ENCODE measurements at places on chromosomes 5 and 9. TPM values are rescaled to one million over a fixed set of nuclear protein-coding genes. Genes with fewer than 3 reads are reported as not detected.
A peak's percentile ranks its signal among the peaks of the same experiment; 100 is the strongest.

GRCh38 chr5:82794876-82795275 is 282.3 kb downstream of the TMEM167A start:
- no peak for DNase-seq

DNA sequence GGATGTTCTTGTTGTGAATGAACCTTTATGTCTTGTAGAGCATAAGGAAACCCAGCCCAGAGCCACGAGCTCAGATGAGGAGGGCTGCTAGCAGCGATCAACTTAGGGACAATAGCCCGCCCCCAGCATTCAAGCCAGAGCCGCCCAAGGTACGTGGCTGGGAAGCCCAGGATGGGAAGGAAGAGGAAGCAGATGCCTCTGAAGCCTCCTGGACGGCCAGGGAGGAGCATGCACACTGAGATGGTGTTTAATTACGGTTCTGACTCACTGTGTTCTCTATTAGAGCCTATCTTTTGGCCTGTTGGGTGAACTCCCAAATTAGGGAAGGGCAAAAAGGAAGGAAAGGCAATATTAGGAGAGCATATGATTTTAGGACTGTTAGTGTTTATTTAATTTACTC is 75.3 kb downstream of the TJP2 start:
- no peak for DNase-seq

DNA sequence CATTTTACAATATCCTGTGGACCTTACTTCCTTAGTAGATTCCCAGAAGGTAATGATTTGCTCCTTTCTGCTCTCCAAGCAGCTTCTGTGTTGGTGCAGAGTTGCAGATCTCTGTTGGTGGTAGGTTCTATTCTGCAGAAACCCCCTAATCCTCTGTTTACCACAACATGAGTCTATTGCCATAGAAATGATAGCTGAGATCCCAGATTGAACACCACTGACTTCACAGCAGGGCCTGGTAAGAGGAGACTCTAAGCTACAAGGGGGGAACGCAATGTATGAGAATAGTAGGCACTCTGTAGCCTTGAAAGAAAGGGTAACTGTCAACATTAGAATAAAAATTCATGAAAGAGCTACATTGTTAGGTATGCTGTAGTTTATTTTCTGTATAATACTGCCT is 59.5 kb downstream of the MUSK start:
- no peak for DNase-seq

DNA sequence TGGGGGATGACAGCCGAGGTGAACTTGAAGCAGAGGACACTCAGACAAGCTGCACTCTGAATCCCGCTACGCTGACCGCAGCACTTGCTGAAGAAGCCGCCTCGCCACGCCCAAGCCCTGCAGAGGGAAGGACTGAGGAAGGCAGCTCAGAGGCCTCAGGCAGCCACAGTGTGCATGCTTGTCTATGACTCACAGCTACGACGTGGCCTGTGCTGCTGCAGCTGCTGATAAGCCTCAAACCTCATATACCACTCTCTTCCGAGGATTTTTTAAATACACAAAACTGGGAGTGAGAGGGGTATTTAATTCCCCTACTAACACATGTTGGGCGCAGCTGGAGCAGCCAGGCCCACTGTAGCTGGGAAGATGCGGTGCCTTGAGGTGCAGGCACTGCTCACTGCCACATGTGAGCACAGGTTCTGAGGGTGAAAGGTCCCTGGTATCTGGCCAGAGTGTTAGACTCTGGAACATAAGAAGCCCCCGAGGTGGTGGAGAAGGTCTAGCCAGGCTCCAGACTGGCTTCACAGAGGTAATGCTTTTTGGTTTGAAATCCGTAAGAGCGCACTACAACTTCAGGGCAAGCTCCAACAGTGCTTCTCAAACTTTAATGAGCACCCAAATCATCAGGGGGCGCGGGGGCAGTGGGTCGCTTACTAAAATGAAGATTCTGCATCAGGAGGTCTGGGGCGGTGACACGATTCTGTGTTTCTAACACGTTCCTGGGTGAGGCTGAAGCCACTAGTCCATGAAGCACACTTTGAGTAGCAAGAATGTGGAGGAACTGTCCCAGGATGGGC is 196.8 kb downstream of the AUH start:
- DNase-seq = peak; percentile 88

DNA sequence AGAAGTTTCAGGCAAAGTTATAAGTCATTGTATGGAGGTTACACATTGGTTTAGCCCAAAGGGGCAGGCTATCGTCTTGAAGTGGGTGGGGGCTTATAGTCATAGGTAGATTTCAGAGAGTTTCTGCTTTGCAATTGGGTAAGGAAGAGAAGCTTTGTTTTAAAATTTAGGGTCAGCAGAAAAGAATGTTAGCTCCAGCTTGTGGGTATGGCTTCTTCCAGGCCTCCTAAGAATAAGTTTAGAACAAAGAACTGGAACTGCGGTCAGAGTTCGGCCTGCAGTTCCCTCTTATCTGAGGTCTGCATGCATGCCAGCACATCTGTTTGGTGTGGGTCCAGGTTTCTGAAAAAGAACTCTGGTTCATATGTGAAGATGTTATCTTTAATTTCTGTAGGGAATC is 96.1 kb downstream of the CYFIP2 start:
- no peak for DNase-seq

- DNase-seq = no peak
These were observed 89.0 kb downstream of the ARSB start for GRCh38 chr5:78896132-78896531.

GNA14 gene
- total RNA-seq = 10.4 TPM

GRCh38 chr5:91026466-91026865 is 356.7 kb downstream of the ARRDC3 start:
- no peak for DNase-seq

SMU1 gene
- total RNA-seq = 22.0 TPM

- no peak for DNase-seq
These were observed 169.8 kb upstream of the STK32A start for GRCh38 chr5:147065071-147065470.

- no peak for DNase-seq
These were observed 156.5 kb downstream of the PJA2 start for GRCh38 chr5:109253262-109253661.

DNA sequence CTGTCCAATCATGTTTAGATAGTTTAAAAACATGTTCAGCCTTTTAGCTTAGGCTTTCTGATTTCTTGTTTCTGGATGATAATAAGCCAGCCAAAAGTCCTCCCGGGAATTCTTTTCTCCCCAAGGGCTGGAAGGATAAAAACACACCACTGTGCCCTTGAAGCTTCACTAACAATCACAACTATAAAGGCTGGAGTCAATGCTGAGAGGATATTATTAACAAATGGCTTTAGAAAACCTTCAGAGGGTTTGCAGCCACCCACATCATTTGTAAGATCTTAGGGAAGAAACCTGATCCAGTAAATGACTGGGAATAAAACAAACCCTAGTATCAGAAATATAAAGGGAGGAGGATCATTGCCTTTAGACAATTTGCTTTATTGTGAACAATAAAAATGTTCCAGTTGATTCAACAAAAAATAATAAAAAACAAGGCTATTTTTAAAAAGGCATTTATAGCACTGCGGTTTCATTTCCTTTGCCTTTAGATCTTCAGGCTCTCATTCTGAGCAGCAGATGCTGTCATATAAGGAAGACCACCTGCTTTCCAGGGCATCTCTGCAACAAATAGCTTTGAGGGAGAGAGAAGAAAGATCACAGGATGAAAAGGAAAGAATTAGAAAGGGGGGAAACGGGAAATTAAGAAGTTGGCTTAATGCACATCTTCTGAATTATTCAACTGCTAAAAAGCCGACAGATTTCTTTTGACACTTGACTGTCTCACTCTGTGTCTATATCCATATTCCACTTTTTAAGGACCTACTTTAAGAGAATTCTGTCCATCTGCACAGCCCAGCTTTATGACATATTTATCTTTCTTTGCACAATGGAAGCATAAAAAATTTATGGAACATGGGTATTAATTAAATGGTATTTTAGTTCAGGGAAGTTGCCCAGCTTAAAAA is 277.2 kb upstream of the SLC24A2 start:
- no peak for DNase-seq

- DNase-seq = no peak
These were observed 149.7 kb downstream of the FGF18 start for GRCh38 chr5:171569065-171569712.

DNA sequence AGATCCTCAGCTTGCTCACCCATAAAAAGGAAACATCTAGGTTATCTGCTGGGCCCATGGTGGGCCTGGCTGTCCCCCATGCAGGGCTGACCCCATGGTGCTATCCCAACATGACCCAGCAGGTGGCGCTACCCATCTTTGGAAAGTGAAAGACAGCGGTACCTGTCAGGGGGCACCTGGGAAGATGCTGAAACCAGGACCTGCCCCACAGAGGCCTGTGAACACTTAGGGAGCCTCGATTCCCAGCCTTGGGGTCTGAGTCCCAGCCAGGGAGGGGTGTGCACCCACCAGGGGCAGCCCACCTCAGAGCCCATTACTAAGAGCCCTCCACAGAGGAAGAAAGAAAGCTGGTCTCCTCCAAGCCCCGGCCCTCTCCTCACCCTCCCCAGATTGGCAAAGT is 46.6 kb upstream of the IPPK start:
- DNase-seq = peak; percentile 78

PGGT1B gene
- total RNA-seq = 51.1 TPM

- DNase-seq = no peak
These were observed 57.1 kb downstream of the PSD2 start for GRCh38 chr5:139852696-139853095.

DNA sequence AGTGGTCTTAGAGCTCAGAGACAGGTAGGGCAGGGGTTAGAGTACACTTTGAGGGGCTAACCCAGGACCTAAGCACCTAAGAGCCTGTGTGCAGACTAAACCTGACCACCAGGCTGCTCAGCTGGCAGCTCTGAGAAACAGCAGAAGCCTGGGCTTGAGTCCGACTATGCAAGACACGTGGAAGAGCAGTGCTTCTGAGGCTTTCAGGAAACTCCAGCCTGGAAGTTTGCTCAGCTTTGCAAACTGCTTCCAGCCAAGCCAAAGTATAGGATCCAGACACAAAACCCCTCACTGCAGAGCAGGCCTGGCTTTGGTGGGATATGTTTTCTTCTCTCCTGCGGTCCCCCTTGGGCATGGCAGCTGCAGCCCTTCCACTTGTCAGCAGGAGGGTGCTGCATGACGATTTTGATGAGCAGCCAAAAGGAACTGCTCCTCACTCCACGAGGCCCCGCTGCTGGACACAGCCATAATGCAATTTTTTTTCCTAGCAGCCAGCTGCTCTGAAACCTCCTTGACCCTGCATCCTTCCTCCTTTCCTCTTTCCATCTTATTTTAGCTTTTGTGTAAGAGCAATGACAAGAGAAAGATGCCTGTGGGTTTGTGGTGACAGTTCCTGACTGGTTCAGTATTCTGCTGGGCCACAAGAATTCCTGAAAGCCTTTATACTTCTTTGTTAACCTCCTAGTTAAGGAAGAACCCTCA is 123.1 kb downstream of the LIFR start:
- peak; percentile 83 for DNase-seq

- DNase-seq = peak; percentile 95
These were observed 36.2 kb downstream of the SH3PXD2B start for GRCh38 chr5:172417983-172418630.

GRCh38 chr9:126620478-126620877 is 6.8 kb downstream of the LMX1B start:
- no peak for DNase-seq

Data from kidney (tissue), 22 donors.